ENCODE measurements at places on chromosomes 7 and 10.

DNA sequence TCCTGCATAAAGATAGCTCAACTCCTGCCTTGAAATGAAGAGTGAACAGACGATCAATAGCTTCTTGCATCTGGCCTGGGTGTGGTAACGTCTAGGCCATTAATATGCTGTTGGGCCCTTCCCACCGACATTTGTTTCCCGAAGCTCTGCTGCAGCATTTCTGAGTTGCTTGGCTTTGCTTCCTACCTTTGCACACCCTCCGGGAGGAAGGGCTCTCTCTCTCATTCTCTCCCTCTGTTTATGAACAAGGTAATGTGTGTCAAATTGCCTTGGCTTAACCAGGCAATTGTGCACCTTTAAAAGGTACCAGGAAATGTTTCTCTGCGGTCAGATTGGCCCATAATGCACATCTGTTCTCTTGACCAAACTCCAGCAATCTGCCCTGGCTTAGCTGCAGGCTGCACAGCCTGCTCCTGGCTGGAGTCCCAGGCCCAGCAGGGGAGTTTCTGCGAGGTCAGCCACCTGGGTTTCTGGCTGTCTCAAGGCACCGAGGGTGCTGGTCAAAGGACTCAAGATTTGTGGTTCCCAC lies 223.7 kb downstream of the SNX10 start:
- H3K4me1 ChIP-seq, result no peaks in the 10 kb centered on the region
- H3K4me3 ChIP-seq, result no peak overlapping the region
- no peak for DNase-seq
- no peak overlapping the region for H3K27ac ChIP-seq

DNA sequence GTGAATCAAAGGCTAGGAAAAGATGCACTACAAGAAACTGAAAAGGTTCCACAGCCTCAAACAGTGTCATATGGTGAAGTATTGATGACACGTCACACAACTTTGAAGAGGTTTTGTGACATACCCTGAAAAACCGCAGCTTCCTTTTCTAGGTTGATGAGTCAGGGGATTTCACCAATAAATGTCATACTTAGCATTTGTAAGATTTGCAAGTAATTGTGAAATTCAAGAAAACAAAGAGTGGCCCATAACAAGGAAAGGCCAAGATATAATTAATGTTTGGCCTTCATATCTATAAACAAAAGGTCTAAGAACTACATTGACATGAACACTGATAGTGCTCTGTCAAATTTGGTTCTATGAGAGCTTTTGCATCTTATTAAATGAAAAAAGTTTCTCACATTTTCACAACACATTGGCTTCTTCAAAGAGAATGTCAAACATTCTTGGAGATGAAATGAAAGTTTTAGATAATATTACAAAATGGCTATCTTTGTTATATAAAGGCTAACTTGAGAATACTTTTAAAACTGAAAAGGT lies 62.0 kb upstream of the NAMPT start:
- no peak overlapping the region for H3K4me3 ChIP-seq
- H3K36me3 ChIP-seq, result no peaks in the 10 kb centered on the region
- H3K4me1 ChIP-seq, result peaks cover 8% of the 10 kb centered on the region
- H3K27me3 ChIP-seq, result no peaks in the 10 kb centered on the region
- no peak overlapping the region for H3K27ac ChIP-seq

GRCh38 chr10:126376956-126377355 lies 11.3 kb downstream of the ADAM12 start:
- H3K4me3 ChIP-seq, result no peak overlapping the region
- no peaks in the 10 kb centered on the region for H3K4me1 ChIP-seq
- no peaks in the 10 kb centered on the region for H3K36me3 ChIP-seq
- no peak for DNase-seq
- H3K27ac ChIP-seq, result no peak overlapping the region

DNA sequence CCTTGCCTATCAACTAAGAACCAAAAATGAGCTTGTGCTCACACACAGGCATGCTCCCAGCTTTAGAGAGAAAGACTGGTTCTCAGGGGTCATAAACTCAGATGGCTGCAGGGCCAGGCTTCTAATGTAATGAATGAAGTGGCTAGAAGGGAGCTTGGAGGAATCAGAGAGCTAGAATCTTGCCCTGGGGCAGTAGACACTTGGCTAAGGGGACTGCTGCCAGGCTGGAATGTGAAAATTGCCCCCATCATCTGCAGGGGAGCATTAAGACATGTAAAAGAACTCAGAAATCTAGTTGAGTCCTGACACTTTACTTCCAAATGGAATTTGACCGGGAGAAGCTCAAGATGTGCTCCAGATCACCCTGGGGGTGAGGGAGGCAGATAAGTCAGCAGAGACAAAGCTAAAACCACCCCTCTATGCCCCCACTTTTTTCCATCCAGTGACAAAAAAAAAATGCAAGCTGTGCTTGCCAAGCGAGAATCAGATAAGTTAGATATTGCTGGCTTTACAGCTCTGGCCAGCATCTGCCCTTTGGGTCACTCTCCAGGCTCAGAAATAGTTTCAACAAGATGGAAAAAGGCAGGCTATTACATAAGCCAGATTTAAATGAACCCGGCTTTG lies 2.3 kb upstream of the SLC16A9 start:
- H3K4me1 ChIP-seq, result peaks cover 9% of the 10 kb centered on the region
- H3K27ac ChIP-seq, result no peak overlapping the region
- H3K36me3 ChIP-seq, result no peaks in the 10 kb centered on the region
- no peaks in the 10 kb centered on the region for H3K27me3 ChIP-seq
- H3K4me3 ChIP-seq, result no peak overlapping the region

DNA sequence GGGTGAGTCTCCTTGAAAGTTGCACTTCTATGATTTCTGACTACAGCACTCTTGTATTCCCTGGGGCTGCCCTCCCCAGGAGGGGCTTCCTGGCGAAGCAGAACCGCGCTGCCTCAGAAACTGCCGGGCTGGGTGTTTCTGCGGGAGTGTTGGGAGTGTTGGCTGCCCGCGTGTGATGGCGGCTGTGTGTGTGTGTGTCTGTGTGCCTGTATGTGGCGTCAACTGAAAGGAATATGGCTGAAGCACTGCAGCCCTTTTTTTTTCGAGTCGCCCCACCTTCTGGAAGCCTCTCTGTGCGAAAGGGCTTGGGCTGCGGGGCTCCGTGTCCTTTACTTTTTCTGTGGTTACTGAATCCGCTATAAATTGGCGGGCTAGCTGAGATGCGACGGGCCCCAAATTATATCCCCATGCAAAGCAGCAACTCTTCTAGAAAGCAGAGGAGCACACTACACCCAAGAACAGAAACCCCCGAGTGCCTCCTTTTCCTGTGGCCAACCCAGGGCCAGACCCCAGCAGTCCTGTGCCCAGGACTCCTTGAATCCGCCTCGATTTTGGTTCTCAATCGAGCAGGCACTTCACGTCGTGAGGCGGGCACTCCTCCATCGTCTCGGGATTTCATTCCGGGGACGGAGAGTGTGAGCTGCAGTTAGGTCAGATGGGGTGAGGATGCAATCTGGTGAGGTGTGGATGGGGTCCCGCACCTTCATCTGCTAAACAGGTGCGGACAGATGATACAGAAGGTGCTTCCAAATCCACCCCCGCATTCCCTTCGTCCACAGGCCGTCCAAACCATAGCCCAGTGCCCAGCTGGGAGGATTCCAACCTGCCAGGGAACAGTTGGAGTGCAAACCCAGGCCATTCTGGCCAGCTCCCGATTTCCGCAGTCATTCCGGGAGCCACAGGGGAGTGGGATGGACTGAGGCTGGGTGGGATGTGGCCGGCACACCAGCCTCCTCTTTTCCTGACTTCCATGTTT lies 22.5 kb upstream of the ZNF273 start:
- no peak for DNase-seq
- H3K4me1 ChIP-seq, result peaks cover 9% of the 10 kb centered on the region
- H3K27me3 ChIP-seq, result no peaks in the 10 kb centered on the region
- no peak overlapping the region for H3K4me3 ChIP-seq
- H3K27ac ChIP-seq, result no peak overlapping the region

- H3K27ac ChIP-seq, result no peak overlapping the region
- H3K36me3 ChIP-seq, result no peaks in the 10 kb centered on the region
- H3K4me1 ChIP-seq, result no peaks in the 10 kb centered on the region
Measured at GRCh38 chr10:45241865-45242520, 73.4 kb downstream of the OR13A1 start.

- peaks cover 10% of the 10 kb centered on the region for H3K4me1 ChIP-seq
- no peaks in the 10 kb centered on the region for H3K36me3 ChIP-seq
- no peak overlapping the region for H3K4me3 ChIP-seq
- peak overlapping the region; percentile 27 for H3K27ac ChIP-seq
- no peak for DNase-seq
Measured at GRCh38 chr7:92904244-92905131, 68.1 kb upstream of the CDK6 start.

DNA sequence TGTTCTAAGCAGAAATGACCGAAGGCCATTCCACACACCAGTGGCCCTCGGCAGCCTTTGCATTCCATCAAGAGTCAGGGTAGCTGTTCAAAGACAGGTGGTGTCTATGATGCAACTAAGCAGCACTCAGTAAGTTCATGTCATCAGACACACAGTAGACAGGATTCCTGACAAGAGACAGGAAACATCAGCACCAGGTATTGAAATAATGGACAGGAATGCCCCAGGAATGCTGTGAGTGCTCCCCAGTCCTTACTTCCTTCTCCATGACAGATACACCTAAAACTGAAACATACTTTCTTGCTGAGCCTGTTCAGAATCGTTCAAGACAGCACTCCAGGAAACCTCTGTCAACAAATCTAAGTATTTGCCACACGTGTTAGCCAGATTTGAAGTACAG lies 204.4 kb downstream of the TPST1 start:
- no peaks in the 10 kb centered on the region for H3K36me3 ChIP-seq
- H3K4me3 ChIP-seq, result no peak overlapping the region
- peaks cover 14% of the 10 kb centered on the region for H3K4me1 ChIP-seq
- no peaks in the 10 kb centered on the region for H3K27me3 ChIP-seq
- H3K27ac ChIP-seq, result no peak overlapping the region
- no peak for DNase-seq

- H3K27ac ChIP-seq, result no peak overlapping the region
- no peak for DNase-seq
- no peak overlapping the region for H3K4me3 ChIP-seq
Measured at GRCh38 chr7:140179339-140179738, 2.6 kb upstream of the KDM7A start.

DNA sequence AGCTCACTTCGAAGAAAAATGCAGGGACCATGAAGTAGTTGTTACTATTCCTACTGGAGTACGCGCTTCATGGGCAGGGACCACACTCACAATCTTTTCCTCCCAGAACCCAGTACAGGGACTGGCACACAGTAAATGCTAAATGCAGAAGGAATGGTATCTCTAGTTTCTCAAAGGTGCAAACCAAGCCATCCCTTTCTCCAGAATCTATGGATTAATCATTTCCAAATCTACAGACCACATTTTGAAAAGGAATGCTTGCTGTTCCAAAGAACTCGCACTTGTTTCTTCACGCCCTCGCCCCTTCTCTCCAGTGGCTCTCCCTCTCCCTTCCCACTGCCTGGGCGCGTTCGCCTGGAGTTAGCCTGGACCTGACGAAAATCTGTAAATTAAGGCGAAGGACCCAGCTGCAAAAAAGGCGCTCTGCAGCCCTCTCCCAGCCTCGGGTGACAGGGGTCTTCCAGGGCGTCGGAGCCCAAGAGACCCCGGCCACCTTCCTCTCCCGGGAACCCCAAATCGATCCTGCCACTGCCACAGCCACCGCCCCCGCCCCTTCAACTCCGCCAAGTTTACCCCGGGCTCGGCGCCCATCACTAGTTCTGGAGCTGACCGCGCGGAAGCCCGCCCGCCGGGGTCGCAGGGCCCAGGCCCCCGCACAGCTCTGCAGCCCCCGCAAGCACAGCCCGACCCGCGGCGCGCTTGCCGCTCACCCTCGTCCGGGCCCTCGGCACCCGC lies 527 bp downstream of the PDIA4 start:
- no peak for DNase-seq
- no peaks in the 10 kb centered on the region for H3K36me3 ChIP-seq
- H3K4me1 ChIP-seq, result peaks cover 24% of the 10 kb centered on the region

DNA sequence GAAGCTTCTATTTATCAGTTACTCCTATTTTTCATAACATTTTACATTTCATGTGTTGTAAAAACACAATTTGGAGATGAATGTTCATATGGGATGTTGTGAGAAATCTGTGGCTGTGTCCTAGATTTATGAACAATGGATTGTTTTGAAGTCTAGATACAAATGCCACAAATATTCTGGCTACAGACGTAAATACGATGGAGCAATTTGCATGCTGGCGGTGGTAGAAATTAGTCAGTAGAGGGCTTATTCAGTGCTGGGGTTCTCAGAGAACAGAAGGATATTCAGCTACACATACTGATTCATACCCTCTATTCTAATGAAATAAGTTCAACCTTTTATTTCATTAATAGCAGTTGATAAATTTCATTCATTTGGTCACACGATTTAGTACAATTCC lies 48.8 kb downstream of the PLPP4 start:
- no peaks in the 10 kb centered on the region for H3K27me3 ChIP-seq
- DNase-seq, result no peak
- H3K36me3 ChIP-seq, result no peaks in the 10 kb centered on the region
- H3K4me1 ChIP-seq, result peaks cover 6% of the 10 kb centered on the region
- H3K4me3 ChIP-seq, result no peak overlapping the region
- no peak overlapping the region for H3K27ac ChIP-seq

DNA sequence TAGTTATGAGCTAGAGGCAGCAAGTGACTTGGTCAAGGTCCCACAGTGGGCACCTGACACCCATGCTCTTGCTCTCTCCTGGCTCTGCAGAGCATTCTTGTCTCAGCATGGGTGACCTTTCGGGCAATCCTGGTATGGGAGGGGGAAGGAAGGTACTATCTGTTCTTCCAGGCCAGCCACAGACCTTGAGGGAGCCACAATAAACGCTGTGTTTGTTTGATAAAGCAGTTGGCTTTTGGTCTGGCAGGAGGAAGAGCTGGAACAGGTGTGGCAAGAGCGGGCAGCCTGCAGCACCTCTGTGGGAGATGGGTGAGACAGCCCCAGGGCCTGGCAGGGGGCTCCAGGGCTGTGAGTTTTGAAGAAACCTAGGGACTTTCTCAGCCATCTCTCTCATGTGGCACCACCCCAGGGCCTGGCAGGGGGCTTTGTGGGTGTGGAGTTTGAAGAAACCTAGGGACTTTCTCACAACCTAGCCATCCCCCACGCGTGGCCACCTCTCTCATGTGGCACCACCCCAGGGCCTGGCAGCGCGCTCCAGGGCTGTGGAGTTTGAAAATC lies 11.4 kb downstream of the CLDN3 start:
- no peaks in the 10 kb centered on the region for H3K27me3 ChIP-seq
- H3K36me3 ChIP-seq, result no peaks in the 10 kb centered on the region
- DNase-seq, result no peak
- no peak overlapping the region for H3K4me3 ChIP-seq
- H3K4me1 ChIP-seq, result no peaks in the 10 kb centered on the region

DNA sequence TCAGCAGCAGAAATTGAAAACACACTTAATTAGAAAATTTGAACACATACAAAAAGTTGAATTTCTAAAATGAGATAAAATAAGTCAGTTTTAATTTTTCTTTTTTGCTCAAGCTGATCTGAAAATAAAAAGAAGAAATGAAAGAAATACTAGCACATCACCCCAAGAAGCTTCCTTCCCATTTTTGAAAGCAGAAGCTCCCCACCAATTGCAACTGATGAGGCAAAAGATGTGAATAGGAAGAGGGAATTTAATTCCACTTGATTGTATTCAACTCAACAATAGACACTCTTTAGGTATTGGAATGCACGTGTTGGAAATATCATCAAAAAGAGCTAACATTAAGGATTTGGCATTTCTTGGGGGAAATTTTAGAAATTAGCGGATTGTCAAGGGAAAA lies 175.8 kb downstream of the TRIL start:
- DNase-seq, result no peak
- H3K36me3 ChIP-seq, result no peaks in the 10 kb centered on the region
- no peaks in the 10 kb centered on the region for H3K4me1 ChIP-seq
- no peak overlapping the region for H3K27ac ChIP-seq
- H3K4me3 ChIP-seq, result no peak overlapping the region

All from esophagus squamous epithelium (tissue), 5 donors.